ENCODE measurements at places on chromosomes 4 and X. TPM values are rescaled to one million over a fixed set of nuclear protein-coding genes. Genes with fewer than 3 reads are reported as not detected.

C4orf17 gene
- 0.03 TPM for polyA plus RNA-seq

GRCh38 chrX:29617725-29618124 lies 597.6 kb upstream of the MAGEB2 start:
- DNase-seq: no peak

DNA sequence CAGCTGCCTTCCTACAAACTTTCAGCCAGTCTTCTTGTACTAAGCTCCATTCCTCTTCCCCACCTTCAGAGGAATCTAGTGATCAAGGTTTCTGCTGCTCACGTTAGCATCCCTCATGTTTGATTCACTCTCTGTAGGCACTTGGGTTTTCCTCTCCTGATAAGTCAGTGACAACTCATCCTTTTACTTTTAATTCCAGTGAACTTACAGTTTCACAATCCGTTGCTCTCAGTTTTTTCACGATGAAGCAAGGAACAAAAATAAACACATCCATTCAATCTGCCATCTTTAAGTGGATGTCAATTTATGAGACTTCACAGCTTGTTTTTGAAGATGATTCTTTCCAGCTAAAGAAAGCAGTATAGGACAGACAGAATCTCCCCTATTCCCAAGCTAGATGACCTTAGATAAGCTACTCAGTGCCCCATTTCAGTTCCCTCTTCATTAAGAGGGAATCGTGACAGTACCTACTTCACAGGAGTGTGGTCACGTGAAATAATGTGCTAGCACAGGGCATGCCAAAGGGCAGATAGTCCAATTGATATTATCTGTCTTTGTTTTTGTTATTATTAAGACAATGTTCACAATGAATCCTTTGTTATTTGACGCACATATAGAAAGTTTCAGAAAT lies 234.3 kb downstream of the PALLD start:
- DNase-seq: no peak

FAM184B gene
- polyA plus RNA-seq: 0.04 TPM

GRCh38 chrX:136662976-136663375 lies 15.0 kb downstream of the CD40LG start:
- DNase-seq: no peak

GRCh38 chrX:68872171-68872570 lies 43.4 kb downstream of the EFNB1 start:
- DNase-seq: no peak

PDGFRA gene
- 92.0 TPM for polyA plus RNA-seq

GRCh38 chr4:18479825-18480224 lies 458.3 kb upstream of the LCORL start:
- no peak for DNase-seq

DNA sequence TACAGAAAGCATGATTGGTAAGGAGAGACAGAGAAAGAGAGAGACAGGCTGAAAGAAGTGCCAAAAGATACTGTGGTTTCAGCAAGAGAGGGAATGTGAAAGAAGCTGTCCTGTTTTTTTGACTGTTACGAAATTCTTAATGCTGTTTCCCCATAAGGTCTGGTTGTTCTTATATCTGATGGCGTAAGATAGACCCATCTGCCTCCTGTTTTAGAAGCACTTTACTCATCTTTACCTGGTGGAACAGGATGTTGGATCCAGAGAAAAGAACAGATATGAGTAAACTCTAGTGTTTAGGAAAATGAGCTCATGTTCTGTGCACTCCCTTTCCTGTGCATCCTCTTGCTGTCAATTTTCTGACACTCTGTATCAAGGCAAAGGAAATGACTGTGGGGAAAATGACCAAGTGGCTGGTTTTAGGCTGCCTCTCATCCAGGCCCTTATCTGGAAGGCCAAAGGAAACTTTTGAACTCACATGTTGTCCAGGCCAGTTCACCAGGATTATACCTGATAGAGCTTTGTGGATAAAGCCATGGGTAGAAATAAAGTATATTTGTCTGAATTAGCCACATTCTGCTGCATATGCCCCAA lies 311.7 kb upstream of the HTR2C start:
- no peak for DNase-seq

GRCh38 chrX:44881549-44881948 lies 8.6 kb downstream of the KDM6A start:
- DNase-seq: no peak

MAGEA8 gene
- 0.12 TPM for polyA plus RNA-seq

DNA sequence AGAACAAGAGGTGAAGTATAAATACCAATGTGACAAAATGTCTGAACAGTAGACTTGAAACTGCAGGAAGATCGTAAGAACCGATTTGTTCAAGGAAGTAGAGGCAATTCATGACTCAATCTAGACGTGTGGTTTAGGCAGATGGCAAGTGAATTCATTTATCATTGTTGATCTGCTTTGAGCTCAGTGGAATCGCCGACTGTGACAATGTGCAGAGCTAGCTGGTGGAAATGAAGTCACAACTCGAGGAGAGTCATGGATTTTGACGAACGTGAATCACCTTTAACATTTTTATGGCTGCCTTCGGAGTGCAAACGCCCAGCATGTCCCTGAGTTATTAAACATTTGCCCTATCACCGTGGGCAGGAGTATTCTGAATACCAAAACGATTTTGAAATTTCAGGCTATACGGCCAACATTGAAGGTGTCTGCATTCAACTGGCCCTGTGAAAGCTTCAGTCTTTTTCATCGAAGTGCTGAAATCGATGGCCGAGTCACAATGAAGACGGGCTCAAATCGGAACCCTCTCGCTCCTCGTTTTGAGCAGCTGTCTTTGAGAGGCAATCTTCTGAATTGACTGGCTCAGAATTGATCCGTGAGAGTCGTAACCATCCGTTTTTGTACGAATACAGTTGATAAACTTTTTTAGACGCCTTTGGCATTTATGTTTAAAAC lies 689 bp upstream of the OGT start:
- DNase-seq: no peak

All from large intestine (tissue), 12 donors.